ENCODE measurements at places on chromosomes 4 and X.

DNA sequence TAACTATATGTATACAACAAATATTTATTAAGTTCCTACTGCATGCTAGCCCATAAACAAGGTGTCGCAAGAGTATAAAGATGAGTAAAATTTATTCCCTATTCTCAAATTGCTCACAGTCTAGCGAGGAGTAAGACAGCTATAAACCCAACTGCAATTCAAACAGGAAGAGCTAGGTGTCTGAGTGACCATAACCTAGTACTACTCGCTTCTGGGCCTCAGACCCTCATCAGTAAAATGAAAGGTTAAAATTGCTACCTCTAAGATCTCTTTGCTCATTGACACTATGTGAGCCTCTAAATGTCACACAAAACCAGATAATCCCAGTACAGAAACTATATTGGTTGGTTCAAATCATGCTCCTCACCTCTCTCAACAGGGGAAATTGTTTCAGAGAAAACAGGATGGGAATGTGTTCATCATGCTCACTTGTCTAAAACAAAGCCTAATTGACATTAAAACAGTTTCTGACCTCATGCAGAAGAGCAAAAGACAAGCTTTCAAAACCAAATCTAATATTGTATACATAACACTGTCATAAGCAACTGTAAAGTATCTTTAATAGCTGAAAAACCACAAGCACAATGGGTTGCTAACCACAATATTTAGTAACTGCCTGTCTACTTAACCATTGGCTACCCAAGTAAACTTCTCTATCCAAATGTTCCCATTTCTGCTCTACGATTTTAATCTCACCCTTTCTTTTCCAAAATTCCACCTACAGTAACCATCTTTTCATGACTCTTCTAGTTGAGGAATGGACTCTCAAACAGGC lies 264.6 kb upstream of the FMR1 start:
- no peak for DNase-seq

- no peak for DNase-seq
Observed at GRCh38 chr4:139764686-139765310, 99.2 kb downstream of the MGST2 start.

DNA sequence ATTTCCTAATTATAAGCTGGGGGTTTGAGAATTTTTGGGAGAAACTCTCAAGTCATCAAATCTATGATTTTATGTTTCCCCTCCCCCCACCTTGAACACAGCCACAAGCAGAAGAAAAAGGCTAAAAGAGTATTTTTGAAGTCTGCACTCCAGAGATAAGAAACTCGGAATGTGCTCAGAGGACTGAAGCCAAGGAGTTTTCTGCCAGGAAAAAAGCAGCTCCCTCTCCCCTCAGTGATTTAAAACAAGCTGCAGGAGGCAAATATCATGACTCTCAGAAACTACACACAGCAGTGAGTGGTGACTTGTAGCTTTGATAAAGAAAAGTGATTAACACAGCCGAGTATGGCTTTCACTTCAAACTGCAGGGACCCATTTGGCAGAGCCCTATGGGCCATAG lies 800.2 kb upstream of the FTHL17 start:
- no peak for DNase-seq

- no peak for DNase-seq
Observed at GRCh38 chrX:2794336-2794735, 34.4 kb upstream of the GYG2 start.
